Activated CD4-positive, CD25-positive, alpha-beta regulatory T cell treated with anti-CD3 and anti-CD28 coated beads, Interleukin-2, amount 50 U/mL, for 16 hours (primary cell): ENCODE measurements at places on chromosomes 7 and 10.

- DNase-seq: no peak
Measured at GRCh38 chr10:51072210-51072609, 2.1 kb upstream of the PRKG1 start.

DNA sequence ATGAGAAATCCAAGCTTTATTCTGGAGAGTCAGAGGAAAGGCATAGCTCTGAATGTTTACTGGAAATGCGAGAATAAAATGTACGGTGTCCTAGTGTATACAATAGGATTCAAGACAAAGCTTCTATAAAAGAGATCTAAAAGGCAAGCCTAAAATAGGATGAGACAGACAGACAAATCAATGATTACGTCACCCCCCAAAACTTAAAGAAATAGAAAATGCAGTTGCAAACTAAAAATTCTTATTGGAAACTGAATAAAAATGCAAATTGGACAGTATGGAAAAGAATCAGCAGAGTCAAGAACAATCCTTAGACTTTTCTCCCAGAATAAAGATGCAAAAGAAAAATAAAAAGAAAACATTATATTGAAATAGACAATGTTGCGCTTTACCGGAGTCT lies 245.9 kb downstream of the POM121L12 start:
- no peak for DNase-seq

DNA sequence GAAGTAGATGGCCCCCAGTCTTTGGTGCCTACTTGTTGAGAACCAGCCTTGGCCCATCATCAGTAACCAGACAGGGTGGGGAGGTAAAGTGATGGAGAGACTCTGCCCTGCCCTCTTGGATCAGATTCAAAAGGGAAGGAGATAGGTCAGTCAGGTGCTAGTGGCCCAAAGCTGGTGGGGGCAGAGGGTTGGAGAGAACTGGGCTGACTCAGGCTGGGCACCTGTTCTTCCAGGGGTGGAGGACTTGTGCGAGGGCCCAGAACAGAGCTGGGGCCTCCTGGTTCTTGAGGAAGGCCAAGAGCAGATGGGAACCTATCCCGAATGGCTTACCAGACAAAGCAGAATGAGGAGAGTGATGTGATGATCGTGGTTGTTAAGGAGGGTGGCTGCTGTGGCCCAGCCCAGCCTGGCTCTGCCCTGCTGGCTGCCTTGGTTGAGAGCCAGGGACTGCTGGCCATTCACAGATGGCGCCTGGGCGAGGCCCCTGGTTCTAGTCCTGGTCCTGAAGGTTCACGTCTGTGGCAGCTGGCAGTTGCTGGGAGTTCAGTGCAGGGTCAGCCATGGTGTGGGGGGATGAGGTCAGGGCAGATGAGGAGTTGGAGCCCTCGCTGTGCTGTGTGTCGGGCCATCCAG lies 36.6 kb downstream of the PALD1 start:
- DNase-seq: no peak

- DNase-seq: no peak
Measured at GRCh38 chr10:20185116-20185515, 368.9 kb downstream of the PLXDC2 start.

DNA sequence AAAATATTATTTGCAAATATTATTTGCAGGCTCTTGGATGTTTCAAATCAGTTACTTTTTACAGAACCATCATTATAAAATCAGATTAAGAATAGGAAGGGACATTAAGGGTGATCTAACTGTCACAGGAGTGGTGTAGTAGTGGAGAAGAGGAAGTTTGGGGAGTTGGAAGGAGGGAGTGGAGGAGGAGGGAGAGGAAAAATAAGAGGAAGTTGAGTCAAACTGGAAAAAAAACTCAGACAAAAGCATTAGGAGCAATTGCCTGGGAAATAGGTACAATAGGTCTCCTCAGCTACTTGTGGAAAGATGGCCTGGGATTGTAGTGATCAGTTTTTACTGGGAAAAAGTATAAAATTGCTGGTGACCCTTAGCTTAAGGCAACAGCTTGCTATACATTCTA lies 77.7 kb upstream of the GPR37 start:
- no peak for DNase-seq

GRCh38 chr7:9181356-9181755 lies 747.9 kb downstream of the NXPH1 start:
- DNase-seq: no peak

- DNase-seq: no peak
Measured at GRCh38 chr10:114545071-114545470, 113.0 kb downstream of the ABLIM1 start.

DNA sequence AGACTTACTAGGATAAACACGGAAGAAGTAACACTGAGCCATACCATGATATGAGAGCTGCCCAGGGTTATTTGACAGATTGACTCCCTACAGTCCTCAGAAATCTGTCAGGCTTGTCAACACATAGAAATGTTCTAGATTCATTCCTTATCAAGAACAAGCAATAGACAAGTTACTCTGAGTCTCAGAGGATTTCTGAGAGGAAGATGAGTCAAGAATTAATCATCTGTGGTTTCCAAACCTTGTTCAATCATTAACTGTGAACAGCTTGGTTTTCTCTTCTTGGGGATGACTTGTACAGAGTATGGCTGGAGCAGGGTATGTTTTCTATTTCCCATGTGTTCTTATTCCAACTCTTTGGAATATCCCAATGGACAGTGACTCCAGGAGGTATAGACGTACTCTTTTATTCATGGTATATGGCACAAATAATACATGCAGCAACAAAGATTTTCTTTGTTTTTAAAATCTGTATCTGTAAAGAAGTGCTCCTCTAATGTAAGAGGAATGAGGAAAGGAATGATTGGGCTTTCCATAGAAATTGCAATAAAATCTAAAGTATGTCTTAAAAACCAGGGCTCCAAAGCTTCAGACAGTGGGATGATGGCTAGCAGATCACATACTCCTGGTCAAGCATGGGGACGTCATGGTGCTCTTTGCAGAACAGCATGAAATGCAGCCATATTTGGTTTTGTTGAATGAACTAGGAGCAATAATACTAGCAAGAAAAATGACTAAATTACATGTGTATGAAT lies 11.9 kb upstream of the SFR1 start:
- no peak for DNase-seq

DNA sequence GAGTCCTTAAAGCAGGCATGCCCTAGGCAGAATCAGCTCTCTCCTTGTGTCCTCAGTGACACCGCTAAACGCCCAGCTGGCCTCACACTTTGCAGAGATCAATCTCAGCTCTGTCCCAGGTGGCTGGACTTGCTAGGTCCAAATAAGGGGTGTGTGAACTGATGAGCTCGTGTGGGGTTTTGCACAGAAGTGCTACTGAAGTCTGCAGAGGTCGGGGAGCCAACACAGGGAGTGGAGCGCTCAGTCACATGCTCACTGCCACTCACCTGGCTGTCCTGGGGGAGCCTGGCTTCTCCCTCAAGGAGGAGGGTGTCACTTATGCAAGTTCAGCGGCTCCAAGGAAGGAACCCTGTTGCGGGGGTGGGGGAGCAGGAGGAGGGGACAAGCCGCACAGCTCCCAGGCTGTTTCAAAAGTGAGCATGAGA lies 2.0 kb downstream of the ELN start:
- DNase-seq: no peak

GRCh38 chr7:92092210-92092609 lies 42.1 kb downstream of the CYP51A1 start:
- DNase-seq: no peak

GRCh38 chr7:84372712-84373111 lies 178.1 kb upstream of the SEMA3A start:
- DNase-seq: no peak

- no peak for DNase-seq
Measured at GRCh38 chr7:116290740-116291139, 80.4 kb downstream of the TES start.

DNA sequence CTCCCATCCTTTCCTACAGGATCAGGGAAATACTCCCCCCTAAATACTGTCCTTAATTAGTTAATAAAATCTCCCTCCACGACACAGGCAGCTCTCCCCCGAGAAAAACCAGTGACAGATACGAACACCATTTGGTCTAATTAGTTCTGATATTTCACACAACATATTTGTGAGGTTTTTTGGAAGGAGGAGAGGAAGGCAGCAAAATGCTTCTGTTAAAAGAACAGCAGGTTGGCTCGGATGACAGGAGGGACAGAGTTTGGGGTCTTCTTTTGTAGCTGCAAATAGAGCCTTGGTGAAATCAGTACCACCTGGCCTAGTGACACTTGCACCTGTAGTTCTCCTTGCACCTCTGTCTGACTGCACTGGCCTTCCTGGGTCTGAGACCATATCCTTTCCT lies 507.0 kb downstream of the PLXNA4 start:
- DNase-seq: no peak

DNA sequence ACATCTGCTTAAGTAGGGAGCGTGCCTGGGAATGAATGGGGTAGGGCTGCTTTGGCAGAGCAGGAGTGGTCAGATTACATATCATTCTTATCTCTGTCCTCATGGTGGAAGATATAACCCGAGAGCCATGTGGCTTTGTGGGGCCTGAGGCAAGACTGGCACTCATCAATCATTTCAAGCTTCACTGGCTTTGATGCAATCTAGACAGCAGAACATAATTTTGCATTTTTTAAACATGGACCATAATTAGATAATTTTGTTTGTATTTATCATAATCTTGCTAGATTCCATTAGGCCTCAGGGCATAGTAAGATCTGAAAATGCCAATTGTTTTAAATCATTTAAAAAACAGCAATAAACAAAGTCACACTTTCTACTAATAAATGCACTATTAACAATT lies 480.3 kb downstream of the NXPH1 start:
- no peak for DNase-seq

- DNase-seq: no peak
Measured at GRCh38 chr7:37482953-37483352, 34.3 kb upstream of the ELMO1 start.

DNA sequence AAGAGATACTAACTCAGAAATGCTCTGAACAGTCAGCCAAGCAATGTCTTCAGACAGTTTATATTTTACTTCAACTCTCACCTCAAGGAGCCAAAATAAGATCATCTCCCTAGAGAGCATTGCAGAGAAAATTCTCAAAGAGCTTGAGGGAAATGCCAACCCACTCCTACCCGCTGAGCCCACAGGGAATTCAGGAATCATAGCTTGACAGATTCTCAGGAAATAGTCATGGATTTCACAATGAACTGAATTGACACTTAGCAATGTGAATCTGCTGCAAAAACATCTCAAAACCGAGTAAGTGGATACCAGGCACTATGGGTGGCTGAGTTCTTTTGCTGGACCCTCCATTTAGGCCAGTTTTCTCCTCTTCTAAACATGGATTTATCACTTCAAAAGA lies 9.8 kb upstream of the PLAC9 start:
- DNase-seq: no peak

- DNase-seq: no peak
Measured at GRCh38 chr7:75559355-75559975, 67.3 kb downstream of the SPDYE5 start.

- DNase-seq: no peak
Measured at GRCh38 chr10:122306282-122306681, 35.2 kb downstream of the BTBD16 start.

DNA sequence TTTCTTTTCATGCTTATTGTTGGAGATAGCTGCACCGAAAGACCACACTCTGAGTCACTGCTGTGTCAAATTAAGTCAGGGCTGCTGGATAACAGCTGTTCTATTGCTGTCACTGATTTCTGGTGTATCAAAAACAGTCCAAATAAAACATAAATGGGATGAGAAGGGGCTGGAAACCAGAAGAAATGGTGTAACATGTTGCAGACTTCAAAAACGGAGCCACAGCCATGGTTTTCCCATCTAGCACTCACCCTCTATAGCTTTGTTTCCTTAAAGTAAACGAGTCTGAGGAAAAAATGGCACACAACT lies 103.3 kb upstream of the DIP2C start:
- DNase-seq: no peak

GRCh38 chr7:74051193-74051592 lies 23.2 kb downstream of the ELN start:
- no peak for DNase-seq

DNA sequence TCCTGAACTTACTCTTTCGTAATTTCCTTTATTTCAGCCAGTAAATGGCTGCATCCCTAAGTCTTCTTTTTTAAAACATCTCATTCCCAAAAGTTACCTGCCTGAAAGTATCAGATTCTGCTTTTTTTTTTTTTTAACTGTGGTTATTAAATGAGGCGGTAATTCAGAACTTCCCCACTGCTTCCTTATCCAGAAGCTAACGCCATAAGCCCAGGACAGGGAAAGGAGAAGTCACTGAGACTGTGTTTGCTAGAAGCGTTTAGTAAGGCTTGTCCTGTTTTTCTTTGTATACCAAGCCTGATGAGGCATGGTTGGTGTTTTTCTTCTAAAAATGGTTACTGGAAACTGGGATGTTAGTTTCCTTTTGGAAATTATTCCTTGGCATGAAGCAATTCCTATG lies 197.8 kb downstream of the CELF2 start:
- DNase-seq: no peak

DNA sequence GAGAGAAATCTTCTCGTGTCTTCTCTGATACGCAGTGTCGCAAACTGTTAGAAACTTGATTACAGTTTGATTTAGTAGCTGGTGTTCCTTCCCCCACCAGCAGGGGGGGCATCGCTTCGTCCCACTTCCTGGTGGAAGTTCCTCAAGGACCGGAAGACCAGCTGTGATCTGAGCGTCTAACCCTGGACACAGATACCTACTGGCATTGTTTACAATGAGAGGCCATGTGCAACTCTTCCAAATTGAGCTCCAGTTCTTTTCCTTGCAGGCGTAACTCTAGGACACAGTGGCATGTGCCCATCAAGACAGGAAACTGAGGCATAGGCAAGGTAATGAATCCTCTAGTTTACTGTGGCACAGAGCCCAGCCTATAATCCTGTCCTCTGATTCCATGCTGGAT lies 219.0 kb downstream of the CCDC3 start:
- DNase-seq: no peak

GRCh38 chr7:84484502-84485079 lies 290.0 kb upstream of the SEMA3A start:
- DNase-seq: no peak

DNA sequence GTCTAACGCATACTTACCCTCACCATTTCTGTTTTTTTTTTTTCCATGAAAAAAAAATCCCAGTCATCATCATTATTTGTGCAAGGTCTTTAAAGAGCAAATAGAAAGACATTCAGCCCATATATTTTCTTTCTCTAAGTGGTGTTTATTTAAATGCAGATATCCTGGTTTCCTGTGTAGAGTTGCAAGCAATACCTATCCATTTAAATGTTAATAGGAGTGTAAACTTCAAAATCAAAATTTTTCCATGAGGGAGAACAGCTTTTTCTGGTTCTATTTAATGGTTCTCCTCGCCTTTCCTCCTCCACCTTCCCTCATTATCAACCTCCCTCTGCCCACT lies 120.1 kb upstream of the AGK start:
- no peak for DNase-seq

DNA sequence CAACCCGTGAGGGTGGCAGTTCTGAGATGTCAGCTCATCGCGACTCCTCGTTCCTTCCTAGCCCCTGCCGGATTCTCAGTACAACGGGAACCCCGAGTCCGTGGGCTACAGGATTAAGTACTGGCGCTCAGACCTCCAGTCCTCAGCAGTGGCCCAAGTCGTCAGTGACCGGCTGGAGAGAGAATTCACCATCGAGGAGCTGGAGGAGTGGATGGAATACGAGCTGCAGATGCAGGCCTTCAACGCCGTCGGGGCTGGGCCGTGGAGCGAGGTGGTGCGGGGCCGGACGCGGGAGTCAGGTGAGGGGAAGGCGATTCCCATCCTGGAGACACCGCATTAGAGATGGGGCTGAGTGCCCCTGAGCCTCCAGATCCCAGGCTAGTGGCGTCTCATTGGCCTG lies 568.1 kb upstream of the FOXK1 start:
- no peak for DNase-seq
